NAMALWA (cell line): ENCODE measurements at places on chromosomes 7 and 10.

DNA sequence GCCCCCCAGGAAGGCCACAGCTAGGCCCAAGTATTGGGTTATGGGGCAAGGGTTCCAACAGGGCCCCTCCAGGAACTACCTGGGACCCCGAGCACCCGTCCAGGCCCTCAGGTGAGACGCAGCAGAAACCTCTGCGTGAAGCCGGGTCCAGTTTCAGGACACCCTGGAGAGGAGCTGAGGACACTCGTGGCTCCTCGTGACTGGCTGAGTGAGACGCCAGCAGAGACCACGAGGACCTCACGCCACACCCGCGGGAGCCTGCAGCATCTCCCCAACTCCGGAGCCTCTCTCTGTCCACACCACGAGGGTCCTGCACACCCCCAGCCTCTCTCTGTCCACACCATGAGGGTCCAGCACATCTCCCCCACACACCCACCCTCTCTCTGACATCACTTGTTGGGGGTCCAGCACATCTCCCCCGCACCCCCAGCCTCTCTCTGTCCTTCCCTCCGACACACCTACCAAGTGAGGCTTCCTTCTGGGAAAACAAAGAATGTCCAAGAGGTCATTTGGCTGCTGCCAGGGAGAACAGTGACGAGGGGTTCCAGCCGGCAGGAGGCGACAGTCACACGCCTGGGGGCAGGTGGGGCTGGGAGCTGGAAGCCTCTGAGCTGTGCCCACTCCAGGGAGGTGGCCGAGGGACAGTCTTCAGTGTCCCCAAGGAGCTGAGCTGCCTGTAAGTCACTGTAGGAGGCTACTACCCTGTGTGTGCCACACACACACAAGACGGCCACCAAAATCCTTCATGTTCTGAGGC is 46.1 kb upstream of the PPP2R2D start:
- no peak for DNase-seq

GRCh38 chr10:120818301-120818700 is 32.9 kb upstream of the WDR11 start:
- no peak for DNase-seq

GRCh38 chr7:31744294-31744874 is 57.4 kb downstream of the PPP1R17 start:
- peak; percentile 79 for DNase-seq

DNA sequence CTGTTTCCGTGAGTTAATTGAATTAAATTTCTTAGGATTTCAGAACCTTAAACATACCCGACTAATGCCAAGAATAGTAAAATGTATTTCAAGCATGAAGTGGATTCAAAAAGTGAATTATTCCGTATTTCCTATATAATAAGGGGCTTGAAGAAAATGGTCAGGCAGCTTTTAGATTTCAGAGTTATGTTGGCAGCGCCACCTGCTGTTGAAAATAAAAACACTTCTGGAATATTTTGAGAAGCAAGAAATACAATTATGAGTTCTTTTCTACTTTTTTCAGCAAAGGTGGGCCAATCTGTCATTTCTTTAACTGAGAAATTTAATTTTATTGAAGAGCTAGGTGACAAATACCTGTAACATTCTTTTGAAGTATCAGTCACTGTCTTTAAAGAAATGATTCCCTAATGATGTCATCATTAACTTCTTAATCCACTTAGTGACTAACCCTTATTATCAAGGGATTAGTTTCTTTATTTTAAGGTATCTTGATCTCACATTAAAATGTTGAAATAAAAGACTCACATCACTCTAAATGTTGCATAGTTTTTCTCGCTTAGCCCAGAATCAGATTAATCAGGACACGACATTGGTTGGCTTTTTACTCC is 36.6 kb upstream of the AGR3 start:
- DNase-seq, result peak; percentile 68

GRCh38 chr10:91694170-91694794 is 61.4 kb upstream of the PPP1R3C start:
- DNase-seq, result peak; percentile 54

DNA sequence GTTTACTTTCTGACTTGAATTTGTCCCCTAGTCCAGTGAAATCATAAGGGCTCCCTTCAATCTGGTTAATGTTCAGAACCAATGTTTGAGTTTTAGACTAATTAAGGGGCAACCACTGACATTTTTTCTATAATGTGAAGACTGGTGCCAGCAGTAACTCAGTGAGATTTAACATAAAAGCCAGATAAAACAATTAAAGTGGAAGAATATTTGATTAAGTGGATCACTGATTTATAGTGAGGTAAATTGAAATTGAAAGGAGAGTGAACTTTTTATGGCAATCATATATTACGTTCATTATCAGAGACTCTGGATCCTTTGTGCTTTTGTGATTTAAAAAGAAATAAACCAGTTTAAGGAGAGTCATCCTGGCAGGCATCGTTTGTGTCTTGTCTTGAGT is 246.8 kb downstream of the GATA3 start:
- no peak for DNase-seq

GRCh38 chr10:100518761-100519241 is 860 bp downstream of the SEC31B start:
- peak; percentile 63 for DNase-seq

DNA sequence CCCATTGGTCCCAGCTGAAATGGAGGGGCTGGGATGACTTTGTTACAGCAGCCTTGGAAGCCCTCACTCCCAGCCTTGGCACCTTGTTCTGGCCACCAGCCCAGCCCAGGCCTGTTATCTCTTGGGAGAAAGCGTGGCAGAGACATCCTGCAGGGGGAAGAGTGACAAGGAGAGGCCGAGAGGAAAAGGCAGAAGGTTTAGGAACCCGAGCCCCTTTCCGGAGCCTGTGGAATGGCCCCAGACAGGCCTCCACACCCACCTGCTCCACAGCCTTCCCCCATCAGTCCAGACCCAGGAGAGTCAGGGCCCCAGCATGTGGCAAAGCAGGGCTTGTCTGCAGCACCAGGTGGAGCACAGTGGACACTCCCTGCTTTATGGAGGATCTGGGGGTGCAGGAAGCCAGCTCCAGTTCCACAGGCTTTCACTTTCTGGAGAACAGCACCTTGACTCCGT is 24.1 kb upstream of the TRIM8 start:
- DNase-seq, result no peak

DNA sequence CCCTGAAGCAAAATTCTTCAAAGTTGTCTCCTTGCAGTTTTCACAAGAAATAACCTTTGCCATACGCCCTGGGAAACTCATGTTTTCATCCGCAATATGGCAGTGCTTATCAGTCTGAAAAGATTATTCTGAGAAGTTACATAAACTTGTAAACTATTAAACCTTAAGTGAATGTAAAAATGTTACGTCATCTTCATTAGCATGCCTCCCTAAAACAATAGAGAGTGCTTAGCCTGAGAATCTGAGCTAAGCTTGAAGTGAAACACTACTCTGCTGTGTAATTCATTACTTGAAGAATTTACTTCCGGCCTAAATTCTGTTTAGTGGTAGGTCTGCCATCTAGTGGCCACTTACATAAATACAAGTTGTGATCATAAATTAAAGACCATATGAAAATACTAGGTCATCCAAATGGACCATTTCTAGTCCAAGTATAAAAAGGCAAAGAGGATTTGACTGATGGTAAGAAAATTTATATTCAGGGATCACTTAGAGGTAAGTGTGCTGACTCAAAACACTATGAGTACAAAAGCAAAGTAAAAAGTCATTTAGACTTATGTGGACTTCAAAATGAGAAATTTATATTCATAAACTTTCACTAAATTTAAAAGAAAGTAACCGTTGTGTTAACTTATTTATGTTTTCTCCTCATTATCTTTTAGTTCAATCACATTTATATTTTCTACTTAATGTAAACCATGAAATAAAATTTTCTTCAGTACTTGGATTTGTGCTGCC is 745.1 kb upstream of the LRRTM3 start:
- peak; percentile 82 for DNase-seq

DNA sequence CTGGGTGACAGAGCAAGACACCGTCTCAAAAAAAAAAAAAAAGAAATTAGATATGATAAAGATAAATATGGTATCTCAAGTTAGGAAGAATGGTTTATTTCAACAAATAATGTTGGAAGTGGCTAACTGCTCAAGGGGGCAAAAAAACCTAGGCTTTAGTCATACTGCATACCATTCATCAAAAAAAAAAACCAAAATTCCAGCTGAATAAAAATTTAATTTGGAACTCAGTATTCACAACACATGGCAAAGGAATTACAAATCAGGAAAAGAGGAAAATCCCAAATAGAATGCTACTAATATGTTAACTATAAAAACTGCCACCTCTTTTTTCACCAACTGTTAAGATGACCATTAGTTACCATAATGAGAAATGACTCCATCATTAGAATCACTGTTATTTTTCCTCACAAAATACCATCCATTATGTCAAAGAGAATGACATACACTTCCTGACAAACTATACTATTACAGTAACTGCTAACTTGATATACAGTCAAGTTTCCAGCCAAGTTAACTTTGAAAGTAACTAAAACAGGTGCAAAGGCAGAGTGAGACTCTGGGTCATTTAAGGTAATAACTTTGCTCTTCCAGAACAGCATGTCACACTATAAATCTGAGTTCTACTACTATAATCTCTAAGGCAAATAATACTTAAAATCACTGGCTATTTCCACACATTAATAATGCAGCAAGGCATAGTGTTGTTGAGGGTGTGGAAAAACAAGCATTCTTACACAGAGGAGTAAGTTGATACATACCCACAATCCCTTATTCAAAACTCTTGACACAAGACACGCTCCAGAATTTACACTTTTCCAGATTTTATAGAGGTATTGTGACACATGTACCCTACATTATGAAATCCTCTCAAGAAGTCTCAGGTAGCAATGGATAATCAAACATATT is 10.2 kb downstream of the KBTBD2 start:
- no peak for DNase-seq

DNA sequence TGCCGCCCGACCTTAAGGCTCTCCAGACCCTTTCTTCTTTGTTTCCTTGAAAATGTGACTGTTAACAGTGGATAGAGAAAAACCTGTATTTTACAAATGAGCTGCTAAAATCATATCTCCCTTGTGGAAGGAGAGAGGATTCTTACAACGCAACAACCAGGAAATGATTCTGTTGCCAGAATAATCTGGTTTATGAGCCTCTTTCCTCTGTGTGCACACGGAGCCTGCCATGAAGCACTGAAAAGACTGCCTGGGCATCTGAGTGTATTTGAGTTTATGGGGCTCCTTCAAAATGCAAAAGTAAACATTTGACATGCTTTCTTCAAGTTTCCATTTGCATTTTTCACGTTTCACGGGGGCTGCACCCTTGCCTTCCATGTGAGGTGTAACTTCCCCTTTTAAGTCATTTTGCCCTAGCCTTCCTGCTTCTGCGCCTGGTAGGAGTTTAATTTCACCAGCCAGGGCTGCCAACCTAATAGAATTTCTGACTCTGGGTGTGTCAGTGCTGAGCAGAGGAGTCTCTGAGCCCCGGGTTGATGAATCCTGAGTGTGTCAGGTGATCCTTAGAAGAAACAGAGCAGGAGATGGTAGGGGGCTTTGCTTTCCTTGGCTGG is 101.2 kb downstream of the GRB10 start:
- DNase-seq, result peak; percentile 17

DNA sequence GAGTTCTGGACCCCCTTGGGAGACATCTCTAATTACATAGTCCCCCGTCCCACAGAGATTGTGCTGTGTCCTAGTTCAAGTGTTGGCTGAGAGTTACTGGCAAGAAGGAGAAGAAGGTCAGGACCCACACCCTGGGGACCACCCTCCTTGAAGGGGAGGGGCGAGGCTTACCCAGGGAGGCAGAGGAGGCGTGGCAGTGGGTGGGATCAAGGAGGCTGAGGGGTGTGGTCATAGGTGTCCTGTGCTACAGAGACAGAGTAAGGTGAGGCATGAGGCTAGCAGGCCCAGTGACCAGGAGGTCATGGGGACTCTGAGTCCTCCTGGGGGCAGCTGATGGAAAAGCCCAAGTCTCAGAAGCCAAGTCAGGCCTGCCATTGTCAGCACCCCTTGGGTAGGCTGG is 29.4 kb upstream of the ADCYAP1R1 start:
- peak; percentile 10 for DNase-seq

- DNase-seq, result no peak
Measured at GRCh38 chr10:29332061-29332760, 43.3 kb downstream of the LYZL1 start.

DNA sequence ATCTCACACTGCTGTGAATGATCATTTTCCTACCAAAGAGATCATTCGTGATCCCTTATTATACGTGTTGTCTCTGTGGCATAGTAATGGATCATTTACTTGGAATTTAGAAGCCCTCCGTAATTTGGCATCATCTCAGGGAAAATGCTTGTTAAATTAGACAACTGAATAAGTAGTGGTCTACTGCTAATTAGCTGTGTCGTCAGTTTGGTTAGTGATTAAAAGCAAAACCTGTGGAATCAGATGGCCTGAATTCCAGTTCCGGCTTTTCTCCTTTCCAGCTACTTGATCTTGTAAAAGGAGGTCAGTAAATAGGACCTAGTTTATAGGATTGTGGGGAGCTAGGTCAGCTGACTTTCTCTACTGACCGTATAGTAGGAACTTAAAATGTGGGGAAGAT is 65.6 kb downstream of the RBM33 start:
- no peak for DNase-seq

DNA sequence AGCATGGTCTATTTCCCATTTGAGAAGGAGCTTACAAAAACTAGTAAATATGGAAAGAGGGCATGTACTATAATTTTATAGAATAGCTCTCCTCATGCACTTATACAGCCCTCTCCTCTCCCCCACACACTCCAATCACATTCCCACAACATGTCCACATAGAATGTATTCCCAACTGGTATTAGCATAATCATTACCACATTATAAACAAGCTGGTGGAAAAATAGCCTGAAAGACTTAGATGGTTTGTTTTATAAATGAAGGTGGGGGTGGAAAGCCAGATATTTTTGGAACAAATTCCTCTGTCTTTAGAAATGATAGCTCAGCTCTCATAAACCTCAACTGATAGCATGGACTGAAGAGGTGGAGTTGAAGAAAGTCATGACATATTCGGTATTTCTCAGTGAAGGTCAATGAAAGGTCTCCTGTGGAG is 410.1 kb downstream of the SUGCT start:
- no peak for DNase-seq

- DNase-seq, result no peak
Measured at GRCh38 chr7:146423446-146423845, 306.8 kb downstream of the CNTNAP2 start.

DNA sequence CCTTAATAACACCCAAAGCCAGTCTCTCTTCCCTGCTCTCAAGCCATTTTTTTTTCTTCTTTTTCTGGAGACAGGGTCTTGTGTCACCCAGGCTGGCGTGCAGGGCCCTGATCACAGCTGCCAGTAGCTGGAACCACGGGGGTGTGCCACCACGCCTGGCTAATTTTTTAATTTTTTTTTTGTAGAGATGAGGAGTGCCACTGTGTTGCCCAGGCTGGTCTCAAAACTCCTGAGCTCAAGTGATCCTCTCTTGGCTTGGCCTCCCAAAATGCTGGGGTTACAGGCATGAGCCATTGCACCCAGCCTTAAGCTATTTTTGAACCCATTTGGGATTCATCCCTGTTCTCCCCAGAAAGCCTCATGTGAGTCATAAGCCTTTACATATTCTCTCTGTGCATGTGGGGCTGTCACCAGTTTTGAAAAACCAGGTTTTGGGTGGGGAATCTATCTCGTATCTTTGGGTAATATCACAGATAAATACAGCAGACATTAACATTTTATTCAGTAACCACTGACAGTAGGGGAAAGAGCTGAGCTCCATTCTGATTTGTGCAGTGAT is 15.5 kb downstream of the ZNF487 start:
- no peak for DNase-seq
